ENCODE measurements at places on chromosomes 2 and 18. TPM values are rescaled to one million over a fixed set of nuclear protein-coding genes. Genes with fewer than 3 reads are reported as not detected.

Gene C1QL2
- polyA plus RNA-seq = not detected

Gene IL18R1
- polyA plus RNA-seq = 0.72 TPM

GRCh38 chr2:212427638-212428037, 111.0 kb downstream of the ERBB4 start:
- DNase-seq = no peak

DNA sequence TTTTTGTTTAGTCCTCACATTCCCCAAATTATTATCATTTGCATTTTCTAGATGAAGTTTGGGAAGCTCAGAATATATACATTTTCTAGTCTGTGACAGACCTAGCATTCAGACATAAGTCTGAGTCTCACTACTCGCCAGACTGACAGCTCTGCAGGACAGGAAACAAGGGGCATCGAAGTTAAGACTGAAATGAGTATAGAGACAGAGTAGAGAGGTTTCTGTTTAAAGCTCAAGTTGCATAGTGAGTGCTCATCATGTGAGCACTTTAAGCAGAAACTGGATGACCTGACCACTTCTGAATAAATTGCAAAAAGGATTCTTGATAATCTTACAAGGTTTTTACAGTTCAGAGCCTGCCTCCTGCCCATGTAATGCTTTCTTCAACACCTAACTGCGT, 1.1 kb downstream of the HADHB start:
- DNase-seq = no peak

DNA sequence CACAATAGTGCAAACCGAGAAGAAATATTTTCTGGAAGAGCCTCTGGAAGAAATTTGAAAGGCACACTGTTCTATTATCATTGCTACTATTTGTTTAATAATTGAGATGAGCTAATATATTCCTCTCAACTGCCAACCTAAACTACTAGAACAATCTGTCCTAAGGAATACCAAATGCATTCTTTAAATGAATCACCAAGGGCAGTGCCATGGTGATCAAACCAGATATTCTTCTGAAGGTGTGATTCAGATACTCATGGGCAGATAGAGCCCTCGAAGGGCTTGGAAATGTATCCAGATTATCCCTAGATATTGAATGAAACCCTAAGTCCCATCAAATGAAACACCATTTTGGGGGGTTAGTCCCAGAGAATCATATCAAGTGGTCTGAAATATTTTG, 76.6 kb downstream of the FIGN start:
- no peak for DNase-seq

All from muscle of back (tissue), 13 donors.